Omental fat pad (tissue), 4 donors: ENCODE measurements at places on chromosomes 6 and 20.

- DNase-seq = no peak
These were observed 59.1 kb upstream of the SUPT3H start for GRCh38 chr6:45436544-45437438.

- DNase-seq = no peak
These were observed 7.7 kb downstream of the CCN6 start for GRCh38 chr6:112061605-112062004.

DNA sequence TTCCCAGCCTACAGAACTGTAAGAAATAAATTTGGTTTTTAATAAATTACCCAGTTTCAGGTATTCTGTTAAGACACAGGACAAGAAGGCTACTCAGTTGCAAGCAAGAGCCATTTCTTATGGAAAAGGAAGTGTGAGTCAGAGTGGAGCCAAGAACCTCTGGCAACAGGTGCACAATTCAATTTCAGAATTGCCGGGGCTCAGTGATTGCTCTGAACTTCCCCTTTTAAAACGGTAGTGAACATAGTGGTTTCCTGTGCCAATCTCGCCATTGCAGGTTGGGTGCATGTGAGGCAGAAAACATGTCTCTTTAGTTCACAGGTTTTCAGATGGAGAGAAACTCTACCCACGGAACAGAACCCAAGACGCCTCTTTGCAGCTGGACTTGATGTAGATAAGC, 16.4 kb downstream of the PIGT start:
- DNase-seq = no peak

DNA sequence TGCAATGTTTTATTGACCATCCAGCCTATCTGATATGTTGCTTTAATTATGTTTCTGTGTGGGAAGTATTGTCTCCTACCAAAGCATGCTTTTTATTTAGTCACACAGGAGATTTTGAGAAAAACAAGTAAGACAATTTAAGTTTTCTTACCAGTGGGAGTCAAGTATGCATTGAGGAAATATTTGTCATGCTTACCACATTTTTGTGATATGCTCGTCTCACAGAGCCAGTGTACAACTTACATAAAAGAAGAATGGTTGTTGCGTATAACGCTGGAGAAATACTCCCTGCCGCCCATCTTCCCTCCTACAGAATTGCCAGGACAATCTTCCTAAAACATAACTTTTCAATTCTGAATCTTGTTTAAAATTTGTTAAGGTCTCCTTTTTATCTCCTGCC, 37.1 kb upstream of the FILIP1 start:
- no peak for DNase-seq

DNA sequence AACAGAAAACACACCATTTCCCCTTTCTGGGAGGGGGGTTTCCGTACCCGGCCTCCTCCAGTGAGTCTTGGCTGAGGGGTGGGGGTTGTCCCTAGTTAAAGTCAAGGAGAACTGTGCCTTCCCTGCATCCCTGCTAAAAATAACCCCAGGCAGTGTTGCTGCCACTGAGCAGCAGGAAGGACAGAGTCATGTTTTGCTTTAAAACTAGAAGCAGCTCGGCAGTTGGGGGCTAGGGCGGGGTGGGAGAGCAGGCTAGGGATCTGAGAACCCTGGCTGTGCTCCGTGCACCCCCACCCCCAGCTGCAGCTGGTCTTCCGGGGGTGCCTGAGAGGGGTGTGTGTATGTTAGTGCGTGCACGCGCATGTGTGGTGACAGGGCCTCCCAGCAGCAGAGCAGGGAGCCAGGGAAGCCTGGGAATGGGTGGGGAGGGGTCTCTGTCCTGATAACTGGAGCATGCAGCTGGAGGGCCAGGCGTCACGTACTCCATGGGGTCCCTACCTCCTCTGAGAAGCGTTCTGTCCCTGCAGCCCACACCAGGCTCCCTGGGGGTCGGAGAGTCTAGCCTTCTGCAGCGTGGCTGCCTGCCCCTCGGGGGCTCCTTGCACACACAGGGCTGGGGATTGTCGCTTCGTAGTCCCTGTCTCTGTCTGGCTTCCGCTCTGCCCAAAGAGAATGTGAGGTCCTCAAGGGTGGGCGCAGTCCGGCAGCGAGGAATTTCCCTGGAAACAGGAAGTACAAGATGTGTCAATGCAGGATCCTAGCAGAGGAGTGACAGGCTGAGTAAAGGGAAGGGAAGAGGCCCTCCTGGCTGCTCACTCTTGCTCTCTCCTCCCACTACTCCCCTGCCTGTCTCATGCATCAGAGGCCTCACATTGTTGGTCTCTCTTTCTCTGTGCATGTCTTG, 16.8 kb upstream of the ARMC12 start:
- no peak for DNase-seq

GRCh38 chr6:2103765-2104523, 141.5 kb downstream of the GMDS start:
- no peak for DNase-seq

- no peak for DNase-seq
These were observed 14.3 kb upstream of the LAMP5 start for GRCh38 chr20:9500121-9500520.

DNA sequence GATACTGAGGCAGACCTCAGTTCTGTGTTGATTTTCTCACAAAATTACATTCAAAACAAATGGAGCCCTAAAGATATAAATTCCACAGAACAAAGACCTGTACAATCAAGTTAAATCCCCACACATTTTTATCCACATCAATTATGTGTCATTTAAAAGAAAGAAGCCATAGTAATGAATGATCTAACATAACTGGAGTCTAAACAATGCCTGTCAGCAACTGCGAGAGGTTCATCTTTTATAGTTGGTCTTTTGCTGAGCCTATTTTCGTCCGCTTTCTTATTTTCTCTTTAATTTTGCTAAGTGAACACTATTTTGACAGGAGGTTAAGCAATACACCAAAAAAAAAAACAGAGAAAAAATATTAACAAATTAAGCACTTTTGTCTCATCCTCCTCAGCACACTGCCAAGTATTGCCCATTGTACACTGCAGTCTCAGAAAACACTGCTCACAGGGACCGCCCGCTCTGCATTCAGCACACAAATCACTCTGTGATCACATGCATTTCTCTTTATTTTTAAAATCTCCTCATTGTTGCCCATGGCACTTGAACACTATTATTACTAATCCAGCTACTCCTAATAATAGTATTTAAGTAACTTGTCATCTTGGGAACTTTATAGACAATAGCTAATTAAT, 140.8 kb downstream of the BTBD9 start:
- no peak for DNase-seq

- no peak for DNase-seq
These were observed 52.8 kb upstream of the AKIRIN2 start for GRCh38 chr6:87754828-87755227.

- peak; percentile 3 for DNase-seq
These were observed 237.7 kb downstream of the DLL1 start for GRCh38 chr6:170052991-170053821.

DNA sequence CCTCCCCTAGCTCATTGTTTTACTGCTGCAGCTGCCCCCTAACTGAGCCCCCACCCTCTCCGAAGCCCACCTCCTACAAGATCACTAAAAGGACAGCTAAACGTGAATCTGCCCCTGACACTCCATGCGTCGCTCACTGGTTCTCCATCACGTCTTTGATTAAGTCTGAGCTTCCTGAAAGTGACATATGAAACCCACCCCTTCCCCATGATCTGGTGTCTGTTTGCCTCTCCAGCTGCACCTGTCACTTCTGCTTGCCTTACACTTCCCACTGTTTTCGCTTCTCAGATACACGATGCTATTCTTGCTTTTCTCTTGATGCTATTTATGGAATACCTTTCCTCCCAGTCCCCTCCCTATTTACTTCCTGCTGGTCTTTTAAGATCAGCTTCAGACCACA, 8.0 kb upstream of the PERP start:
- DNase-seq = no peak

DNA sequence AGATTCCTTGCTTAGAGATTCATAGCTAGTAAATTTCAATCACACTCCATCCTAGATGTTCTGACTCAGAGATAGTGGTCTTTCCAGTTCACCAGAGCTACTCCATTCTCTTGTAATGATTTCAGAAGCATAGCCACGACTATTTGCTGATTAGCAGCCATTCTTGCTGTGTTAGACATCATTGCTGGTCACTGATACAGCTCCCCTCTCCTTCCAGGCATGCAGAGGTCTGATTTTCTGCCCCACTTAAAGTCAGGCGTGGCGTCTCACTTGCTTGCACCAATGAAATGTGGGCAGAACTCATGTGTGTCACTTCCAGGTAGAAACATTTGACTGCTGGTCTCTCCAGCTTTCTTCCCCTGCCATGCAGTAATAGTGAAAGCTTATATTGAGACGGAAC, 168.9 kb upstream of the JARID2 start:
- no peak for DNase-seq

- DNase-seq = no peak
These were observed 1.6 kb downstream of the TRIM27 start for GRCh38 chr6:28922004-28922820.

GRCh38 chr6:5994234-5994998, 12.3 kb downstream of the NRN1 start:
- DNase-seq = no peak

DNA sequence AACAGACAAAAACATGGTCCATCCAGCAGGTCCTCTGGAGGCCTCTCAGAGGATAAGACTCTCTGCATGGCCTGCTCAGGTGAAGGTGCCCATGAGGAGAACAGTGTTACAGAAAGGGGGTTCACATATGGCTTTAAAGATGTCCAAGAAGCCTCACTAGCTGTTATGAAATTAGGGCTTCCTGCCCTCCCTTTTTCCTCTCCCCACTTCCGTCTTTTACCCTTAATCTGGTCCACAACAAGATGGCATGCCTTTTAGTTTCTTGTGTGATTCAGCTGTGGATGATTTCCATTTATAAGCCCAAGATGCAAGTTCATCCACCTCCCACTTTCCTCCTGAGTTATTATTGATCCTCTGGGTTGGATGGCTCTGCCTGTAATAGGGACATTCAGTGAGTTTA, 14.0 kb downstream of the GCNT2 start:
- DNase-seq = no peak

- no peak for DNase-seq
These were observed 96.1 kb upstream of the TBX18 start for GRCh38 chr6:84860509-84860908.

GRCh38 chr6:25558155-25558817, 93.7 kb upstream of the SCGN start:
- no peak for DNase-seq

- DNase-seq = no peak
These were observed 143.3 kb downstream of the PRL start for GRCh38 chr6:22153384-22154158.

DNA sequence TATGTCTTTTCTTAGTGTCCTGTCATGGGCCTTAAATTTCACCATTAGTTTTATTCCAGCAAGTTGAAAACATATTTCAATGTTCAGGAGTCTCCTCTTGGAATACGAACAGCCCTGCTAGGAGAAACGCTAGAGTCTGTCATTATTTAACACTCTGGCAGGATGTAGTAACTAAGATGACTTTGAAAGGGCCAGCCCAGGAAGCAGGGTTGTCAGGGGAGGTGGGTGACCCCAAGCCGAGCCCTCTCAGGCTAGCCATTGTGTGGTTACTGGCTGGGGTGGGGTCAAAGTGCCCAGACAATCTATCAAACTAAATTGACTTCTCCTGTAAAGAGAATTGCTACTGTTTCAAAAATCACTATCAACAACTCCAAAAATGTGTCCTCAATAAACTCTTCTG, 67.8 kb downstream of the LY86 start:
- no peak for DNase-seq

- DNase-seq = no peak
These were observed 32.9 kb downstream of the PNLDC1 start for GRCh38 chr6:159832946-159833345.

DNA sequence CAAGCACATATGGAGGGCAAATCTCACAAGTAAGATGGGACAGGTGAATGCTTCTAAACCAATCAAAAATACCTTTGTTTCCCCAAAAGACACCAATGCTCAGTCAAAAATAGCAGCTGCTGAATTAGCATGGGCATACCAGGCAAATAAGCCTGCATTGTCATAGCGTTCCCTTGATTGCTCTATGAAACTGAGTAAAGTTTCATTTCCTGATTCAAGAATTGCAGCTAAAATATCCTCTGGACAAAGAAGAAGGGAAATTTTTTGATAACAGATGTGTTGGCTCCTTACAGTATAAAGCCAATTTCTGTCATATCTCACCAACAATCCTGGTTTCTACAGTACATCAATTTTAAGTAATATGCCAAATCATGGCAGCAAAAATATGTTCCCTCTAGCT, 3.3 kb upstream of the TMEM14A start:
- no peak for DNase-seq

GRCh38 chr6:75107913-75108312, 97.9 kb downstream of the COL12A1 start:
- no peak for DNase-seq

DNA sequence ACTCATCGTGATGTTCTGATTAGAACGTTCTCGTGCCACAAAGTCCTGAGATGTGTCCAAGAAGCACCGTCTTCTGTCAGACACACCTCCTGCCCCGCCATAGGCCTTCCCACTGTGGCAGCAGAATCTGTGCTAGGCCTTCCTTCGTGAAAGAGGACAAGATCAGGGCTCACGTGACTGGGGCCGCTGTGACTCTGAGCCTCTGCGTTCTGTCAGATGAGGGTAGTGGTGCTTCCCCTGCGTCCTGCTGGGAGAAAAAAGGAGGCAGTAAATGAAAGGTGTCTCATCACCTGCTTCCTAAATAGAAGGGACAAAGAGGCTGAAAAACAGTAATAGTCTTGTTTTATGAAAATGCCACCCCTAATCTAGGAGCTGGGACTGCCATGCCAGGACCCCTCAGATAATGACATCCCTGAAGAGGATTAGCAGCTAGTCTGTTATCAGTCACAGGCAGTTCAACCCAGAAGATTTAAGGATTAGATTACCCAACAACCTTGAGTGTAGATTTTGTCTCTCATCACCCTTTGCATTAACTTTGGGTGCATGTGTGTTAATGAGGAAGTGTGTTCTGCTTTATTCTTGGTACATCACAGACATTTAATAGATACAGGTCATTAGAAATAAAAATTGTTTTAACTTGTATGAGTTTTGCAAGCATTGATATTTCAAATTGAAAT, 4.1 kb downstream of the DNAJC5 start:
- DNase-seq = no peak

DNA sequence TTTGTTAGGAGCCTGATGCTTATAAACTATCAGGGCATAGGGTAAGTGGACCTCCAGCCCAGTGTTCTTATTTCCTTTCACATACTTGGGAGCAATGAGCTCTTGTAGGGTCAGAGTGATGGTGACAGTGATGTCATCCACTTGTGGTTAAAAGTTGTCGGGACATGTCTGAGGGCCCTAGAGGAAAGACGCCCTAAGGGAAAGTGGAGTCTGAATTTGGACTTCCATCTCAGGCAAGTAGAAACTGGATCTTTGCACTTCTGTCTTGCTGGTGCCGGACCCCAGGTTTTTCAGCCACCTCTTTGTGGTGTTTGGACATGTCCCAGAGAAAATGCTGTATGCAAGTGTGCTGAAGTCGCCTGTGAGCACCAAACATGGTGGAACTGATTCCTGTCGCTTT, 900.5 kb downstream of the C6orf118 start:
- no peak for DNase-seq

GRCh38 chr20:23061262-23061661, 11.8 kb upstream of the THBD start:
- no peak for DNase-seq

GRCh38 chr6:165854061-165854862, 191.2 kb upstream of the PDE10A start:
- no peak for DNase-seq

GRCh38 chr6:108721286-108721685, 126.9 kb upstream of the ARMC2 start:
- no peak for DNase-seq
